NCI-H2171 (cell line): ENCODE measurements at places on chromosomes 1 and 21.

GRCh38 chr1:208857465-208857864 is 613.3 kb upstream of the PLXNA2 start:
- no peak for DNase-seq

GRCh38 chr1:199855580-199855979 is 171.9 kb upstream of the NR5A2 start:
- no peak for DNase-seq

DNA sequence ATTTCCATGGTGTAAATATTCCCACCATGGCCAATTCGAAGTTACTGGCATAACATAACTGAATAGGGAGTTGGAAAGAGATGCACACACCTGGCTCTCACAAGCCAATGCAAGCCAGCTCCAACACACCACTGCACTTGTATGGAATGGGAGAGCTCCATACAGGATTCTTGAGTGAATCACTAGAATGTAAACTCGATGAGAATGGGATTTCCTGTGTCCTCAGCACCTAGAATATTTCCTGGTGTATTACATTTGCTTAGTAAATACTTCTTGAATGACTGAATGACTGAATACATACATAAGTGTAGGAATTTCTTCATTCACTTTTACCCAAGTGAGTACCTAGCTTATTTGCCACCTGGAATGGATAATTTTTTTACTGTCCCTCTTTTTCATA is 16.2 kb upstream of the PPIE start:
- DNase-seq: no peak

- no peak for DNase-seq
Measured at GRCh38 chr1:199221371-199222150, 582.7 kb downstream of the PTPRC start.

- DNase-seq: no peak
Measured at GRCh38 chr21:37145635-37146111, 72.6 kb downstream of the TTC3 start.

- peak; percentile 24 for DNase-seq
Measured at GRCh38 chr1:165928075-165928731, 100.8 kb downstream of the UCK2 start.

- no peak for DNase-seq
Measured at GRCh38 chr1:6585841-6586240, 6.0 kb downstream of the ZBTB48 start.
